ENCODE measurements at places on chromosomes 5 and 9. TPM values are rescaled to one million over a fixed set of nuclear protein-coding genes. Genes with fewer than 3 reads are reported as not detected.

The EDIL3 gene
- 41.7 TPM for total RNA-seq

The CCDC192 gene
- total RNA-seq = not detected

The C5orf52 gene
- total RNA-seq = not detected

The DBN1 gene
- total RNA-seq = 429 TPM

The SHISAL2B gene
- total RNA-seq = not detected

The CSF2 gene
- 10.5 TPM for total RNA-seq

The SPATA31E1 gene
- not detected for total RNA-seq

The MARCHF6 gene
- total RNA-seq = 40.7 TPM

The SH3GL2 gene
- total RNA-seq = 3.5 TPM

The PCDHB4 gene
- 0.48 TPM for total RNA-seq

The SNCB gene
- total RNA-seq = not detected

The SLC9A3 gene
- 3.0 TPM for total RNA-seq

The PCDHB3 gene
- 1.9 TPM for total RNA-seq

The ZNF608 gene
- total RNA-seq = 50.2 TPM

The IRX2 gene
- 5.5 TPM for total RNA-seq

The EQTN gene
- not detected for total RNA-seq

The MAP3K1 gene
- total RNA-seq = 21.3 TPM

The SMIM32 gene
- not detected for total RNA-seq

The AGXT2 gene
- total RNA-seq = not detected

The VCAN gene
- 175 TPM for total RNA-seq

The PCDHA3 gene
- 0.07 TPM for total RNA-seq

The SPINK4 gene
- not detected for total RNA-seq

The PCDHA8 gene
- total RNA-seq = under 0.01 TPM

The MYOT gene
- not detected for total RNA-seq

The TMEFF1 gene
- total RNA-seq = 15.7 TPM

The REEP5 gene
- 74.6 TPM for total RNA-seq

The LRRC19 gene
- not detected for total RNA-seq

The ALDOB gene
- not detected for total RNA-seq

The QRFP gene
- total RNA-seq = not detected

The CYSRT1 gene
- 3.8 TPM for total RNA-seq

The CA9 gene
- 0.27 TPM for total RNA-seq

The CDH9 gene
- not detected for total RNA-seq

The IL13 gene
- total RNA-seq = not detected

The LHX2 gene
- not detected for total RNA-seq

The PNPLA7 gene
- total RNA-seq = 0.04 TPM

The BTNL3 gene
- total RNA-seq = not detected

The SLC31A2 gene
- total RNA-seq = 8.6 TPM

The PRDM9 gene
- total RNA-seq = not detected

The AQP7 gene
- total RNA-seq = not detected

The LEAP2 gene
- 0.25 TPM for total RNA-seq

The HMMR gene
- total RNA-seq = 7.1 TPM

The CD74 gene
- 126 TPM for total RNA-seq

Data from kidney epithelial cell (primary cell).